ENCODE measurements at places on chromosomes 5 and 9. TPM values are rescaled to one million over a fixed set of nuclear protein-coding genes. Genes with fewer than 3 reads are reported as not detected.

CD180 gene
- total RNA-seq: 0.81 TPM

IDNK gene
- 2.1 TPM for total RNA-seq

DNA sequence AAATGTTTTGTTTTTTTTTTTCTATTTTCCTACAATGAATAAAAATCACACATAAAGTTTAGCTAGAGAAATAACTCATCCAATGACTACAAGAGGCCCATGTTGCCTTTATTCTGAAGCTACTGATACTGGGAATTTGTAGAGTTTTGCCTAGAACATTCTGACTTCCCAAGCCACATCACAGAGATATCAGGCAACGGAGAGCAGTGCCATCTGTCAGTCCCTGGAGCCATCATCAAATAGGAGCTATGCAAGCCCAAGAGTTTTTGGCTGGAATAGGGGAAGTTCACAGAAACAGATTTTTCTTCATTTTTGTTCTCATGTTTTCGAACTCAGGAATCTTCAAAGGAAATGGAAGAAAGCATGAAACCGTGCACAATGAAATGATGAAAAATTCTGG, 896.6 kb downstream of the TLE1 start:
- no peak for DNase-seq

- DNase-seq: no peak
Observed at GRCh38 chr9:70079417-70080037, 35.9 kb downstream of the MAMDC2 start.

Data from thoracic aorta (tissue), 2 donors.